Right atrium auricular region (tissue), 2 donors: ENCODE measurements at places on chromosomes 16 and 17. TPM values are rescaled to one million over a fixed set of nuclear protein-coding genes. Genes with fewer than 3 reads are reported as not detected.

GRCh38 chr17:77096570-77097214 is 44.1 kb upstream of the SEC14L1 start:
- peak; percentile 70 for DNase-seq

GRCh38 chr17:72405662-72406230 is 284.9 kb downstream of the SOX9 start:
- no peak for DNase-seq

- DNase-seq: no peak
Observed at GRCh38 chr16:90020838-90021382, 1.7 kb upstream of the DBNDD1 start.

DNA sequence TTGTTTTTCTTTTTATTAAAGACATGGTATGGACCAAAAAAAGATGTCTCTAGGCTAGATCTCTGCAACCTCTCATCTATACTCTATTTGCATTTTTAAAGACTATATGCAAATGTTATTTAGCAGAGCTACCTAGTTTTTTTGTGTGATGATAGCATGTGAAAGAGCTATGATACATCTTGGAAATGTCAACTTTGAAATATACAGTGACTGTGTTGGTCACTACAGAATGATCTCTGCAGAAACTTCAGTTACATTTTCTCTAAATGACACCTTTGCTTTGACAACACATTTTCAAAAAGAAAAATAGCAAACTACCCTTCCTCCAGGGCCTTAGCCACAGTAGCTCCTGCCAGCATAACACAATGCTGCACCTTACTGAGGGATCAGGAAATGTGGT is 86.6 kb downstream of the PRKCB start:
- DNase-seq: no peak

DNA sequence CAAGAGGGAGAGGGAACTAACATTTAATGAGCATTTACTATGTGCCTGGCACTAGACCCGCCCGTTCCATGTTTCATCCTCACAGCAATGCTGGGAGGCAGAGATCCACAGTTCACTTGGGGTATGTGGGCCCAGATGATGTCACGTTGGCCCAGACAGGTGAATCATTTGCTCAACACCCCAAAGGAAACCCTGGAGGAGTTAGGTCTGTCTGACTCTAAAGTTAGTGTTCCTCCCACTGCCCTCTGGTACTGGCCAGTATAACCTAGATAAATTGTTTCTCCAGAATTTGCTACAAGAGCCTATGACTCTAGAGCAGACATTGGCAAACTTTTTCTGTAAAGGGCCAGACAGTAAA is 164.6 kb downstream of the VPS53 start:
- DNase-seq: no peak

GRCh38 chr17:72687886-72688285 is 404.6 kb downstream of the SLC39A11 start:
- DNase-seq: no peak

DNA sequence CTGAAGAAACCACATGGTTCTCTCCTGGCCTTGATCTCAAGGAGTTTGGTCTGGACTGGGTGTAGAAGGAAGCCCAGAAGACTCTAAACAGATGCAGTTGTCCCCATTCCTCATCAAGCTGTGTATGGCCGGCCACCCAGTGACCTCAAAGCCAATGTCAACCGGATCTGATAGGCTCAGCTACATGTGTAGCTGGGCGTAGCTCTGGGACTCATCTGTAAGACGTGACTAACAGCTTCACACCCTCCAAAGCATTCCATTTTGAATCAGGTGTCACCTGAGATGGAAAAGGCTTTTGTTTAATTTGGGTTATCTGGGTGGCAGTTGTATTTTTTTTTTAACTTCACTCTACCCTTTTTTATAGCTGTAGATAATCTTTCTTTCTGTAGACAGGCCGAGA is 130.4 kb downstream of the ABCC12 start:
- DNase-seq: no peak

DNA sequence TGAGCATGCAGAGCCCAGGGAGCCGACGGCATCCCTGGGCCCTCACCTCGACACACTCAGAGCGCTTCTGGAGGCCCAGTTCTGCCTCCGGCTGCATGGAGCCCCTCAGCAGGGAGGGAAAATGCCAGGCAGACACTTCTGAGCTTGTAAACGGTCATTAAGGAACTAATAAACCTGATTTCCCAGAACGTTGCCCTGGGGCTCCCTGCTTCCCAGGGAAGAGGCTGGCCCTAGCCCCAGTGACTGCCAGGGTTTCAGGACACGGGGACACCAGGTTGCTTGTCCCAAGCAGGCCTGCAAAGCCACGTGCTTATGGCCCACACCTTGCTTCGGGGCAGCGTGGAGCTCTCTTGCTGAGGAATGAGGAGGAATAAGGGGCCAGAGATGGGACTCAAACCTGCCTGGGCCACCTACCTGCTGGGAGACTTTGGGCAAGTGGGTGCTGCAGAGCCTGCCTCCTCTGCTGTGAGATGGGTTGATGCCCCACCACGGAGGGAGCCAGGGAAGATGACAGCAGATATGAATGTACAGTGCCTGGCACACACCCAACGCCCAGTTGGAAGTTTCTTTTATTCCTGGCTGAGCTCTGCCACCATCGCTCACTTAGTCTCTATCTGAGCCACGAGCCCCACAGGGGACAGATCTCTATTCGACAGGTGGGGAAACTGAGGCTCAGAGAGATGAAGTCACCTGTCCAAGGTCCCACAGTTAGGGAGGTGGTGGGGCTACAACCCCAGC is 5.4 kb downstream of the RHBDF2 start:
- DNase-seq: no peak

Gene ADAD2
- not detected for total RNA-seq

Gene TBC1D3I
- not detected for total RNA-seq

Gene HS3ST6
- not detected for total RNA-seq

Gene CLDN7
- not detected for total RNA-seq

Gene HBA2
- total RNA-seq: 3,226 TPM
